Dermis microvascular lymphatic vessel endothelial cell (primary cell): ENCODE measurements at places on chromosomes 7 and 10. TPM values are rescaled to one million over a fixed set of nuclear protein-coding genes. Genes with fewer than 3 reads are reported as not detected.

ADIRF gene
- total RNA-seq: 26.0 and 44.4 TPM in 2 replicates

SLC37A3 gene
- total RNA-seq: 46.5 and 72.7 TPM in 2 replicates

PKD2L1 gene
- not detected in 2 replicates for total RNA-seq

MNX1 gene
- total RNA-seq: under 0.01 TPM in 2 replicates

RBM20 gene
- total RNA-seq: 0.77 and 1.5 TPM in 2 replicates

CFAP46 gene
- 0.76 and 1.2 TPM in 2 replicates for total RNA-seq

CYP3A4 gene
- total RNA-seq: not detected in 2 replicates

NPY4R gene
- total RNA-seq: not detected in 2 replicates

PAX4 gene
- not detected in 2 replicates for total RNA-seq

ZNF467 gene
- total RNA-seq: 4.5 and 8.0 TPM in 2 replicates

SPOCK2 gene
- total RNA-seq: 1.9 and 6.2 TPM in 2 replicates

PILRA gene
- 0.13 TPM in 1 of 2 replicates, not detected in the other for total RNA-seq

HSPA12A gene
- 0.38 and 0.77 TPM in 2 replicates for total RNA-seq
